ENCODE measurements at places on chromosomes 4 and X.

- peak; percentile 76 for DNase-seq
These were observed 111.3 kb upstream of the PAQR3 start for GRCh38 chr4:79050541-79050880.

- no peak for DNase-seq
These were observed 10.4 kb upstream of the NUDT6 start for GRCh38 chr4:122932763-122933162.

GRCh38 chrX:67564475-67564874 lies 20.7 kb downstream of the AR start:
- DNase-seq = no peak

DNA sequence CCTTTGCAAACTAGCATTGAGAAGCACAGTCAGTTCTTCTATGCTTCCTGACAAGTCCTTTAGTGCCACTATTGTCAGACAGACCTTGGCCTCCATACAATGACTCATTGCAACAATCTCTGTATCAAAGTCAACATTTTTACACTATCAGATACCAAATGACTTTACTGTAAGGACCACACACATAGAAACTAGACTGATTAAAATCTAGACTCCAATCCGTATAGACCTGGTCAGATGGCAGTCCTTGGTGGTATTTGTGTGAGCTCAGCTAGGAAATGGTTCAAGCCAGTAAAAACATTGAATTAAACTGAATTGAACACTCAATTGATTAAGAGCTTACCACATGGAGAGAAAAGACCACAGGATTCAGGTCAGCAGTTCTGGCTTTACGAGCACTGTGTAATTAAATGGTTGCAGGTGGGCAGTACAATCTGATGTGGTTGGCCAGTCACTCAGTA lies 549.8 kb upstream of the LCORL start:
- DNase-seq = no peak

DNA sequence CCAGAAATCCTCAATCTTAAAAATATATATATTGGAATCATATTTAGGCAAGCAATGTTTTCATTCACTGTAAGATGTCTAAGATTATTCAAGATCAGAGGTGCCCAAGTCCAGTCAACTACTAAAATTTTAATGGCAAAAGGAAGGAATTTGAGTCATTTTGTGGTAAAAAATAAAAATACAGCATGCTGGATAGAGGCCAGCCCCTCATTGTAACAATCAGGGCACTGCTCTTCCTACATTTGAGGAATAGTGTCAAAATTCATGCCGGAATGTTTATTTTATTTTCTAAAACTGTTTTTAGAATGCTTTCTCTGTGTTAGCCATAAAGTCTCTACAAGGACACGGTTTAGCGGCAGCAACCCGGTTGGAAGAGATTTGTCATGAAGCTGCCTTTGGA lies 49.9 kb upstream of the SRD5A3 start:
- DNase-seq = no peak
